ENCODE measurements at places on chromosomes 12 and 14. TPM values are rescaled to one million over a fixed set of nuclear protein-coding genes. Genes with fewer than 3 reads are reported as not detected.
A peak's percentile ranks its signal among the peaks of the same experiment; 100 is the strongest.

Gene ZDHHC22
- 0.15 TPM for total RNA-seq

Gene ANKRD33
- total RNA-seq = not detected

Gene UNC119B
- total RNA-seq = 15.9 TPM

Gene HOXC6
- total RNA-seq = 5.3 TPM

Gene ULK1
- total RNA-seq = 29.5 TPM

Gene RD3L
- not detected for total RNA-seq

Gene CCDC175
- not detected for total RNA-seq

Gene ATG101
- total RNA-seq = 110 TPM

Gene GDF3
- not detected for total RNA-seq

- H3K27me3 ChIP-seq = no peaks in the 10 kb centered on the region
- H3K4me1 ChIP-seq = peaks cover 21% of the 10 kb centered on the region
- peak; percentile 63 for DNase-seq
- H3K27ac ChIP-seq = no peak overlapping the region
- H3K4me3 ChIP-seq = no peak overlapping the region
- H3K36me3 ChIP-seq = no peaks in the 10 kb centered on the region
Measured at GRCh38 chr14:66645716-66646115, 137.8 kb downstream of the GPHN start.

GRCh38 chr14:31336646-31337045 lies 83.7 kb downstream of the HEATR5A start:
- H3K36me3 ChIP-seq = peaks cover 10% of the 10 kb centered on the region
- no peak overlapping the region for H3K4me3 ChIP-seq
- H3K4me1 ChIP-seq = peaks cover 33% of the 10 kb centered on the region
- peak overlapping the region; percentile 72 for H3K27ac ChIP-seq
- DNase-seq = peak; percentile 95

DNA sequence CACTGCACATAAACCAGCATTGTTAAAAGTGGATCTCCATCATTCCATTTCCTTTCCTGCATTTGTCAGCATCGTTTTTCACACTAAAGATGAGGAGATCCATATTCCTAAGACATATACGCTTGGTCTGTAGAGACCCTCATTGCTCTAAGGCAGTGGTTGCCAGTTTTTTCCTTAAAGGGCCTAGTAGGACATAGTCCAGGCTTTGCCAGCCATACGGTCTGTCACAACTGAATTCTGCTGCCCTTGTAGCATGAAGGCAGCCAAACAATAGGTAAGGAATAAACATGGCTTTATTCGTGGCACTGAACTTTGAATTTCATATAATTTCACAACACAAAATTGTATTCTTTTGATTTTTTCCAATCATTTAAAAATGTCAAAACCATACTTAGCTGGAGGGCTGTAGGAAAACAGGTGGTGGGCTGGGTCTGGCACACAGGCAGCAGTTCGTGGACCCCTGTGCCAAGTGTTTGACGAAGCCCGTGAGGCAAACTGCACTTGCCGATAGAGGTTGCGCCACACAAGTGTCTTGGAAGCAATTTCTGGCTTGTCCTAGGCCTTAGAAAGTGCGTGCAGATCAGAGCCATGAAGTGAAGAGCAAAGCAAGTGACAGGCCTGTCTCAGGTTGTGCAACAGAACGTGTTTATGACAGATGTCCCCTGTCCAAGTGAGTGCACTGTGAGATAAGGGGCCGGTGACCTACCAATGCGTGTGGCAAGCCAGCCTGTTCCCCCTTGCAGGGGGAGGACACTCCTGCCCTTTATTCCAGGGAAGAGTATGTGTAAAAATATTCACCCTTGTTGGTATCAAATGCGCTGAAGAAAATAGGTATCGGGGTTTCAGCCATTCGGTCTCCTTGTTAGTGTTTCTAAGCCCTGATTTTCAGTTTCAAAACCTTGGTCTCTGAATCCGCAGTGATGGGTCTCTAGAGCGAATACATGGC lies 916 bp upstream of the CHPT1 start:
- no peaks in the 10 kb centered on the region for H3K36me3 ChIP-seq
- no peaks in the 10 kb centered on the region for H3K27me3 ChIP-seq
- peak overlapping the region; percentile 89 for H3K4me3 ChIP-seq
- no peak overlapping the region for H3K27ac ChIP-seq
- peak; percentile 24 for DNase-seq

DNA sequence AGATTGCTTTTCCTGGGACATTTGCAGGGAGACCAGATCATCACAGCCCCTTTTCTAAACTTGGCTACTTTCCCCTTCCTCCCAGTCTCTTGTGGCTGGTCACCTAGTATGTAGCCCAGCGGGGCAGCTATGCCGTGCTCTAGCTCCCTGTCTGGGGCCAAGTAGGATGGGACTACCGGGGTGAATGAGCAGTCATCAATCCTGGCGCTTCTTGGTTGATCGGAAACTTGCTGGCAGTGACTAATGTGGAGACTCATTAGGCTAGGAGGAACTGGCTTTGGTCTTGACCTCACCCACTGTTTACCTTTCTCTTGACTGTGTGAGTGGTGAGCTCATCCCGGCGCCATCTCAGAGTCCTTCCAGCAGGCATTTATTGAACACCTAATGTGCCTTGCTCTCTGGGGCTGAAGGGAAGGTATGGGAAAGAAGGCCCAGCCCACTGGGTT lies 15.9 kb downstream of the PLEKHG3 start:
- peak overlapping the region; percentile 93 for H3K27ac ChIP-seq
- peak overlapping the region; percentile 16 for H3K4me3 ChIP-seq
- H3K4me1 ChIP-seq = peaks cover 76% of the 10 kb centered on the region
- no peaks in the 10 kb centered on the region for H3K27me3 ChIP-seq
- no peaks in the 10 kb centered on the region for H3K36me3 ChIP-seq
- peak; percentile 98 for DNase-seq

DNA sequence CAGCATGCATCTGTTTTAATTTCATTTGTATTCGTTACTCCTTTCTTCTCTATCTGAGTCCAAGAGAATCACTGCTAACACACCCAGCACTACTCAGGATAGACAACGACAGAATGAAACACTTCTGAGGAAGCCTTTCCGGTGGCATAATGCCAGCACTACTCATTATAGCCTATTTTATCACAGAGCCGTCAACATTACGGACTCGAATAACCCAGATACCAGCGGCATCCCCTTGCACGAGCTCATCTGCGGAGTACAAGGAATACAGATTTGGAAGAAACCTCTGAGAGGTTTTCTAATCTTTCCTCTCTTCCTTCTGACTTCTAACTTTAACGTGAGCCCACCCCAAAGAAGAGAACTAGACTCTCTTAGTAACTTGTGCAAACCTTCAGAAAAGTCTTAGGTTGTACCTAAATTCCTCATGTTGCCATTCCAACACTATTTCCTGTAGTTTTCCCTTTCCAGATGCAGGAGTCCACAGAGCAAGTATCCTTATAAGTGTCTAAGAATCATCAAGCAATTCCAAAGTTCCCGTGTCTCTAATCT lies 248.1 kb downstream of the APAF1 start:
- H3K27me3 ChIP-seq = peaks cover 88% of the 10 kb centered on the region
- no peaks in the 10 kb centered on the region for H3K36me3 ChIP-seq
- no peak overlapping the region for H3K27ac ChIP-seq

GRCh38 chr12:79302162-79302814 lies 388.5 kb downstream of the PAWR start:
- H3K27ac ChIP-seq = no peak overlapping the region
- no peak for DNase-seq
- H3K4me3 ChIP-seq = no peak overlapping the region
- H3K36me3 ChIP-seq = no peaks in the 10 kb centered on the region

All from PC-3 (cell line).